ENCODE measurements at places on chromosomes 12 and 14.

DNA sequence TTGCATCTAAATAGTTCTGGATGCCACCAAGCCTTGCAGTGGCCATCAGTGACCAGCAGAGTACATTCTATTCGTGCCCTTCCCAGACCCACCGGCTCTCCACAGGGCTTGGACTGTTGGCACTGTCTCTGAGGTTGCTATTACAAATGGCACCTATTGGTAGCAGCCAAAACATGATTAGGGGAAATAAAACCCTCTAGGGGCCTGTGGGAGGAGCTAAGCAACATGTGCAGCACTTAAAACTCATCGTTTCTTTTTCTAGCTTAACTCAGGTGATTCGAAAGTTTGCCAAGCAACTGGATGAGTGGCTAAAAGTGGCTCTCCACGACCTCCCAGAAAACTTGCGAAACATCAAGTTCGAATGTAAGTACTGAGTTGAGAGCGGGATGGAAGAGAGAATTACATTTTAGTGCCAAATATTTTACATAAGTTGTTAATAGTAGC is 65.4 kb upstream of the RIC8B start:
- DNase-seq = no peak

- no peak for DNase-seq
Measured at GRCh38 chr14:89206389-89207031, 210.5 kb downstream of the FOXN3 start.

DNA sequence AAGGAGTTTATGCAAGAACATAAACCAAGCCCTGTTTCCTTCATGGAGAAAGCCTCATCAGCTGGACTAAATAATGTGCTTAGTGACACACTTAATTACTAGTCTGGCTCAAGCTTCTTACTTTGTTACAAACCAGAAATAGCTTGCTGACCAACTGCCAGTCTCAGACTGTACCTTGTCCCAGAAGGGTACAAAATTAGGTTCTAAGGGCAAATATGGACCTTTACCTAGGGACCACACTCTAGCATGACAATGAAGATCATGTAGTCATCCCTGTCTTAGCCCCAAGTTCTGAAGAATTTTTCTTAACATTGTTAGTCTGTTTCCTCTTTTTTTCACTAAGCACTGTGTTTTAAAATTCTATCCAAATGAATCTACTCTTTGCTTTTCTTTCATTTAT is 2.2 kb downstream of the AMN1 start:
- no peak for DNase-seq

GRCh38 chr14:35878272-35879150 is 52.4 kb downstream of the BRMS1L start:
- no peak for DNase-seq

GRCh38 chr14:92973261-92973797 is 50.4 kb downstream of the CHGA start:
- DNase-seq = no peak

DNA sequence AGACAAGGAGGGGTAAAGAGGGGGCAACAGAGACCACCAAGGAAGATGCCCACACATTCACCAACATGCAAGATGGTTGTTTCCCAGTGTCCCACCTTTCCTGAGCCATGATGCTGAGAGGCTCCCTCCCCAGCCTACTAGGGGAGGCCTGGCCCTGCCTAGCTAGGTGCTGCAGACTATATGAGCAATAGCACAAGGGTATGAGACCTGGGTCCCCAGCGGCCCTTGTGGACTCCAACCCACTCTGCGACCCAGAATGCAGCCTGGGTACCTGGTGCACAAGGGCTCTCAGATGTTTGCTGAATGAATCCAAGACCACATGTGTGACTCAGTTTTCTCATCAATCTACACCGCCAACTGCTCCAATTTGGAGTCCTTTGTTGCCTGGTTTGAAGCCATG is 13.9 kb downstream of the TGFB3 start:
- DNase-seq = no peak

All from NCI-H748 treated with DMSO at 0.1 percent for 48 hours (cell line).